ENCODE measurements at places on chromosomes 11 and 22.
A peak's percentile ranks its signal among the peaks of the same experiment; 100 is the strongest.

DNA sequence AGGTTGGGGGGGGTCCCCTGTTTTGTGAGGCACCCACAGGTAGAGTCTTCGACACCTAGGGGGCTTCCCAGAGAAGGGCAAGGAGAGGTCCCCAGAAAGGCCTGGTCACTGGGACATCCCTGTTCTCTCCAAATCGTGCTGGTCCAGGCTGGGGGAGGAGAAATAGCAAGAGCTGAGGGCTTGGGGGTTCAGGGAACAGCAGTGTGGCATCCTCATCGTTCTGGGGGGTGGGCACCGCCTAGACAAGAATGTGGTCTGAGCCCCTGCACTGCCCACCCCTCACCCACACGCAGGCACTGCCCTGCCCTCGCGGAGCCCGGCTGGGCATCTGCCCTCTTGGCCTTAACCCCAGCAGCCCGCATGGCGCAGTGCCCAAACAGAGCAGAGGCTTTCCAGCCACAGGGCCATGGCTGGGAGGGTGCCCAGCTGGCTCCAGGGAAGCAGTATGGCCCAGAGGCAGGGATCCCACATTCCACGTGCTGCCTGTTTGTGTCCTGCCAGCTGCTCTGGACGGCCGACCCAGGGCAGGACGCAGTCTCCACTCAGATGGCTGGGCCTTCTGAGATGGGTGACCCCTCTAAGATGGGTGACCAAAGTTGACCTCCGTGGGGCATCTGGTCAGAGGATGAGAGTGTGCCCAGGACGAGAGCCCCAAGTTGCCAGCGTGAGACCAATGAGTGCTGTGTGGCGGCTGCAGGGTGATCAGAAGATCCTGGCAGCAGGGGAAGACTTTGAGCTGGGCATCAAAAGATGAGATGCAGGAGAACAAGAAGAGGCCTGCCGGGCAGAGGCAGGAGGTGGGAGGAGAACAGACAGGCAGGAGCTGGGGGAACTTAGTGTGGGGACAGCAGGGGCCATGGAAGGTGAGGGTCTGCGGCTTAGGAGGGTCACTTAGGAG is 14.4 kb downstream of the SCARF2 start:
- DNase-seq: no peak

GRCh38 chr11:123055191-123055901 is 6.6 kb downstream of the HSPA8 start:
- no peak for DNase-seq

DNA sequence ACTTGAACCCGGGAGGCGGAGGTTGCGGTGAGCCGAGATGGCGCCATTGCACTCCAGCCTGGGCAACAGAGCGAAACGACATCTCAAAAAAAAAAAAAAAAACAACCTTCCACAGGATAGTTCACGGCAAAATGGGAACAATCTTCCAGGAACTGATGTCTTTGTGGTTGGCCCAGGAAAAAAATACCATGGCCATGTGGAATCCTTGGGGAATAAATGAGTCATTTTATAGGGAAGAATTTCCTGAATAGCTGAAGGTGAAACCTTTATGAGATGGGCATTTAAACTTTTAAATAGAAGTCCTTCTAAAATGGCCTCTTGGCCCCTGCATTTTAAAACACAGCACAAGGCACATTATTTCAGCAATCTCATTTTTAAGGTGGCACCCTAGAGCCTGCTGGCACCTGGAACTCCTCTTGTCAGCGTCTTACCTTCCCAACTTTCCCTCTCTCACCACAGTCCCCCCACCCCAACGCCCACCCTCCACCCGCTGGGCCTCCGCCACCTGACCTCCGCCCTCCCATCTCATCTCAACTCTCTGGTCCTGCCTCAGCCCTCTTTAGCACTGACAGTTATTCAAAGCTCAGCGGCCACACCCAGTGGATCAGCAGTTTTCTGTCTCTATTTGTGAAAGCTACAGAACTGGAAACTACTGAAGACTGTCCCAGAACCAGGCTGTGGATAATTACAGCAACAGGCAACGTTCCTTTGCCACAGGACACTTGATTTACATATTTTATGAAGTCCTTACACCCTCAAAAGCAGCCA is 43.1 kb downstream of the SCGB1A1 start:
- DNase-seq: no peak

- DNase-seq: no peak
Measured at GRCh38 chr11:47185305-47186075, 744 bp downstream of the PACSIN3 start.

DNA sequence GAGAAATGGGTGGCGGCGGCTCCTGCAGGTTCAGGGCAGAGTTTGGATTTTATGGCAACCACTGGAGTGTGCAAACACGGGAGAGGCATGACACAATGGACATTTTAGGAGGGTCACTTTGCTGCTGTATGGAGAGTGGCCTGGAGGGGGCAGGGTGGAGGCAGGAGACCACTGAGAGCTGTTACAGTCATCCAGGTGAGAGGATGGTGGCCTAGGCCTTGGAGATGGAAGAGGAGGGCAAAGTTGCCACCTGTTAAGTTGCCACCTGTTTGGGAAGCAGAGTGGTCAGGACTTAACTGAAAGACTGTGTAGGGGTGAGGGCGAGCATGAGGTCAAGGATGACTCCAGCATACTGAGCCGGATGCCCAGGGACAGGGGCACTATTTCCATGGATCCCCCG is 2.3 kb upstream of the RAD9A start:
- peak; percentile 54 for DNase-seq

DNA sequence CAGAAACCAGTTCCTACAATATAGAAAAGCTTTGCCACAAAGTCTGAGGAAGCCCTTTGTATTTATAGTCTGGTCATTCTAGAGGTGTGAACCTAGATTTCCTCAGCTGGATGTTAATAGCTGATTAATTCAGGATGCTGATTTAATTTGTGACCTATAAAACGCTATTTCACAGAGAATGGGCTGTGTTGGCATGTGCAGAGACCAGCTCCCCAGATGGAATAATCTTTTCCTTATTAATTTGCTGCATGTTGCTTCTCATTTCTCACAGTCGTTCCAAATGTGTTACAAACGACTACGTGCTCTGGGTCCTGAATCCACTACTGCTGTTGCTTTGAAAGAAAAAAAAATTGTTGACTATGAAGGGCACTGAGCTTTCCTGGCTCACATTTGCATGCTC is 49.3 kb downstream of the BDNF start:
- DNase-seq: peak; percentile 6

GRCh38 chr11:45906965-45907611 is at the start of gene FREY1:
FREY1 (minus strand) TSS chr11:45907271; CDS start chr11:45907245, 26 bp downstream.
- no peak for DNase-seq

DNA sequence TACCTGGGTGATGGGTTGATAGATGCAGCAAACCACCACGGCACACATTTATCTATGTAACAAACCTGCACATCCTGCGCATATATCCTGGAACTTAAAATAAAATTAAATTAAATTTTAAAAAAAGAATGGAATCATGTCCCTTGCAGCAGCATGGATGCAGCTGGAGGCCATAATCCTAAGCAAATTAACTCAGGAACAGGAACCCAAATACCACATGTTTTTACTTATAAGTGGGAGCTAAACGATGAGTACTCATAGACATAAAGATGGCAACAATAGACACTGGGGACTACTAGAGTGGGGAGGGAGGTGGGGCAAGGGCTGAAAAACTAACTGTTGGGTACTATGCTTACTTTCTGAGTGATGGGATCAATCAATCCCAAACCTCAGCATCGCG is 40.9 kb downstream of the CWC15 start:
- DNase-seq: no peak

DNA sequence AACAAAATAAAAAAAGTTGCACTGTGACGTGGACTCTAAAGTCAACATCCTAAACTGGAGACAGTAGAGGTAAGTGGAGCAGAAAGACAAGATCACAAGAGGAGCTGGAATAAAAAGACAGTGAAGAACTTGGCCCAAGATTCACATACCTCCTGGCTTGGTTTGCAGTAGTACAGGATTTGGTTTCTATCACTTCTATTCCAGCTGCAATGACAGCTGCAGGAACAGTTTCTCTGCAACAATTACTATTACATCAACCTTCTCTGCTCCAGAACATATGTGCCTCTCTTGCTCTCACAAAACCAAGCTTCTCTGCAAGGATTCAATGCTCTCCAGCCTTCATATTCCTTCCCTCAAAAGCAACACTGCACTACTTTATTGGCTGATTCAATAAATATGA is 7.8 kb upstream of the KDM2A start:
- no peak for DNase-seq

- no peak for DNase-seq
Measured at GRCh38 chr11:112644410-112645131, 316.6 kb upstream of the NCAM1 start.

All from cerebellum (tissue), 4 donors.